M059J (cell line): ENCODE measurements at places on chromosomes 7 and 10.

GRCh38 chr7:121504482-121504881 is 108.4 kb upstream of the FAM3C start:
- peak; percentile 94 for DNase-seq

- DNase-seq, result no peak
These were observed 27.9 kb downstream of the TFPI2 start for GRCh38 chr7:93862651-93863050.

GRCh38 chr7:93558705-93559614 is 15.6 kb downstream of the CALCR start:
- peak; percentile 24 for DNase-seq

- peak; percentile 99 for DNase-seq
These were observed 140.8 kb downstream of the ADAM12 start for GRCh38 chr10:126247446-126247975.

DNA sequence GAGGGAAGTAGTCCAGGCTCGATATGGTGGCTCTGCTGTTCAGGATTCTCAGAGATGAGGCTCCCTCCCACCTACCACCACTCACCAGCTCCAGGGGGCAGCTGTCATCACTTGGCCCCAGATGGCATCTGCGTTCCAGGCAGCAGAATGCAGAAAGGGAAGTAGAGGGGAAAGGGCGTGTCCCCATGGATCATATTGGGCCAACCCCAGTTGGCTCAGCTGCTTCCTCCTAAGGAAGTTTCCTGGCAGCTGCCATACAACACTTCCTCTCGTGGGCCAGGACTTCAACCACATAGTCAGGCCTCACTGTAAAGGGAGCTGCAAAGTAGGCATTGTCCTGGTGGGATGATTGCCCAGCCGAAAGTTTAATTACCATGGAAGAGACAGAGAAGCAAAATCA is 1.6 kb upstream of the TEX36 start:
- no peak for DNase-seq

GRCh38 chr7:141704741-141705140 is 2.8 kb upstream of the DENND11 start:
- DNase-seq, result peak; percentile 5

GRCh38 chr10:15990535-15991129 is 130.3 kb upstream of the MINDY3 start:
- no peak for DNase-seq

DNA sequence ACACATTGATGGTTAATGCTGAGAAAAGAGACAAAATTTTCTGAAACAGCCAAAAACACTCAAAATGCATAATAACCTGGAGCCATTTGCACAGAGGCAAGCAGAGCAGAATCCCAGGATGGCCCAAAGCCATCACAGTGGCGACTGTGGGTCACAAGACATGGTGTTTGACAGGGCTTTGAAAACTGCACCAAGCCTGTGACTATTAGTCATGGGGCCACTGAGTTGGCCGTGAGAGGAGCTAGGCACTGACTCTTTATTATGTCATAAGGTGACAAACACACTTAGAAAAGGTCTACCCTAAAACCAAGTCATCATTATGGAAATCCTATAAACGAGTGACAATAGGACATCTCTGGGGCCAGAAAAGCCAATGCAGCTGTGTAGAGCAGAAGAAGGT is 23.9 kb downstream of the DRGX start:
- DNase-seq, result no peak

DNA sequence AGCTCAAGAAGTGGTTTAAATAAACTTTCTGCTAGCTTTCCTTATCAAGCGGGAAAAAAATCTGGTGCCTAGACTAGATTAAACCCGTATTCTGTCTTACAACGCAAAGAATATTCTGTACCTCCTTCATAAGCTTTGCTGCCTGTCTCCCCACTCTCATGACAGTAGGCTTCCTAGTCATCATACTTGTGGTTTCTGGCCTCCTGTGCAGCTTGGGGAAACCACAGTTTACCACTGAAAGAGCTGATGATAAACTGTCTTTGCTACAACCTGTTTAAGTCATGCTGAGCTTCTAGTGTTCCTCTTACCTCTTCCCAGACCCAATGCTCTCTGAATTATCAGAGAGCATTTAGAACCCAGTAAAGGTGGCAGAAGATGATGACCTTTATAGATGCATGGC is 55.0 kb downstream of the PODXL start:
- peak; percentile 85 for DNase-seq
